GM23248 (cell line): ENCODE measurements at places on chromosomes 6 and 20. TPM values are rescaled to one million over a fixed set of nuclear protein-coding genes. Genes with fewer than 3 reads are reported as not detected.

Gene SLC22A1
- total RNA-seq, result not detected in 2 replicates

Gene SULF2
- total RNA-seq, result 5.6 and 10.5 TPM in 2 replicates

Gene SLC32A1
- not detected in 2 replicates for total RNA-seq

Gene UQCC2
- 11.4 and 31.7 TPM in 2 replicates for total RNA-seq

- H3K36me3 ChIP-seq, result no peaks in the 10 kb centered on the region
- no peaks in the 10 kb centered on the region for H3K4me1 ChIP-seq
- H3K27me3 ChIP-seq, result no peaks in the 10 kb centered on the region
- no peak for DNase-seq
Observed at GRCh38 chr6:160394654-160395035, 46.5 kb downstream of the SLC22A3 start.

GRCh38 chr20:42484790-42485375 lies 704.8 kb downstream of the PTPRT start:
- no peak overlapping the region for H3K27ac ChIP-seq
- H3K36me3 ChIP-seq, result no peaks in the 10 kb centered on the region
- no peak overlapping the region for H3K4me3 ChIP-seq

DNA sequence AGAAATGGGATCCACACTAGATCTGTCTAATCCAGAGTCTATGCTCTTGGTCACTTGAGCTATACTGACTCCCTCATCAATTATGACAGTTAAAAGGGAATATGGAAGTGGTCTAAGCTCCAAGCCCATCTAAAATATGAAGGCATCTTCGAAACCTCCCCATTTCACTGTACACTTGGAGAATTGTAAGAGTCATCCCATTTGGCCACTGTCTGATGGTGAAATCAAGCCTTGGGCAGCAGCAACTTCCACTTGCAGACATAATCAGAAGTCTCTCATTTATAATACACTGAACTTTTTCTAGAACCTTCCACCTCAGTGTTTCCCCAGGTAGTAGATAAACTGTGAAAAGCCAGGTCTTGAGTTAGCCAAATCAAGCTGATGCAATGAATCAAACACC lies 26.3 kb upstream of the UBR2 start:
- H3K4me3 ChIP-seq, result no peak overlapping the region
- H3K27me3 ChIP-seq, result no peaks in the 10 kb centered on the region
- no peak for DNase-seq
- no peaks in the 10 kb centered on the region for H3K36me3 ChIP-seq
- H3K27ac ChIP-seq, result no peak overlapping the region

DNA sequence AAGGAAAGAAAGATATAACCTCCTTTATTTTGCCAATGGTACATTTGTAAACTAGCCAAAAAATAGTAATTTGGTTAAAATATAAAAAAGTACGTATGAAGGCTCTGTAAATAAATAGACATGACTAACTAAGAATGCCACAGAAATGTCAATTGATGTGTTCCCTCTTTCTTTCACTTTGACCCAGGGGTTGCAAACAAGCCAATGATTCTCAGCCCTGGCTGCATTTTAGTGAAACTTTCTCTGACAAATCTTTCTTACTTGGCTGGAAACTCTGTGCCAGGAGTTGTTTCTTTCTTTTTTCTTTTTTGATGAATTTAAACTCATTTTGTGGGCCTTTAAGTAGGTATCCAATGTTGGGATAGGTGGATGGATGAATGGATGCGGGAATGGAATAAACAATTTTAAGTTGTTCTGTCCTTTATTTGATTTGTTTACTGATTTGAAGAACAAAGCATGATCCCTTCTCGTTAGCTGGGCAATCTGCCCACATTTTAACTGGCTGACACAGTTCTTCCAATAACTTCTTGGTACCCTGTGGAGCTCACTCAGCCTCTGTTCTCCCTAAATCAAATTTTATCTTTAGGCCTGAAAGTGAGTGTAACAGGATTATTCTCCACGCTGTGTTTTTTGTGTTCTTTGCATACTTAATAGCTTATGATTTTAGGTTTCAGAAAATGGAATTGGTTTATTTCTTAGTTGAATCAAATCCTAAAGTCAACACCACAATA lies 58.6 kb upstream of the GCLC start:
- H3K4me3 ChIP-seq, result no peak overlapping the region
- no peaks in the 10 kb centered on the region for H3K4me1 ChIP-seq
- H3K27me3 ChIP-seq, result no peaks in the 10 kb centered on the region
- H3K27ac ChIP-seq, result no peak overlapping the region
- peak; percentile 38 for DNase-seq
- no peaks in the 10 kb centered on the region for H3K36me3 ChIP-seq

- no peak overlapping the region for H3K27ac ChIP-seq
- no peak overlapping the region for H3K4me3 ChIP-seq
- H3K27me3 ChIP-seq, result no peaks in the 10 kb centered on the region
- H3K4me1 ChIP-seq, result peaks cover 31% of the 10 kb centered on the region
Observed at GRCh38 chr20:37994512-37994911, 38.7 kb downstream of the TTI1 start.

- no peak overlapping the region for H3K4me3 ChIP-seq
- no peak overlapping the region for H3K27ac ChIP-seq
- no peaks in the 10 kb centered on the region for H3K27me3 ChIP-seq
- no peaks in the 10 kb centered on the region for H3K36me3 ChIP-seq
Observed at GRCh38 chr6:73050706-73051105, 174.6 kb downstream of the KHDC1L start.

GRCh38 chr20:38601216-38602184 lies at the start of gene ARHGAP40:
TSS of gene ARHGAP40 (plus strand) at chr20:38601809.
- DNase-seq, result peak; percentile 44
- H3K36me3 ChIP-seq, result no peaks in the 10 kb centered on the region
- peaks cover 46% of the 10 kb centered on the region for H3K27me3 ChIP-seq
- peak within 1 kb of the TSS; percentile 44 for H3K4me3 ChIP-seq

DNA sequence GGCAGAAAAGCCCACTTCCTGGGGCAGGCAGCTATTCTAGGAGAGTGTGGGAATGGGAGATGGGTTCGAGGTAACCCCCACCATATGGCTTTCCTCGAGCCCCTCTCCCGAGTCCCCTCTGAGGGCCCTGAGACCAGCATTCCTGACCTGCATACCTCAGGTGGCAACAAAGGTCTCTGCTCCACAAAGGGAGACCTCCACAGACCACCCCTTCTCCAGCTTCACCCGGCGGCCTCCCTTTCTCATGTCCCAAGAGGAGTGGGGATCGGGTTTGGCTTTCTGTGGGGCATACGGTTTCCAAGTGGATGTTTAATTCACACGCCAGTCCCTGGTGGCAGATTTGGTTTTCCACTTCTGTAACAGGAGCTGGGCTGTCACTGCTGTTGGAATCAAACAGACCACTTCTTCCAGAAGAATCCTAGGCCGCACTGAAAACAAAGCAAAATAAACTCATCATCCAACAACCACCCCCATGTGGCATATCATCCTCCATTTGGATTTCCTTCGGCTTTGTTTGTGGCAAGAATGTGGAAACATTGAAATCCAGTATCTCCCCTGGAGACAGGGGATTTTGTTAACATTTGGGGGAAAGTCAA lies 83.2 kb downstream of the DLL1 start:
- H3K27me3 ChIP-seq, result no peaks in the 10 kb centered on the region
- DNase-seq, result no peak
- no peak overlapping the region for H3K27ac ChIP-seq
- no peaks in the 10 kb centered on the region for H3K36me3 ChIP-seq

- no peaks in the 10 kb centered on the region for H3K27me3 ChIP-seq
- no peak overlapping the region for H3K27ac ChIP-seq
- no peaks in the 10 kb centered on the region for H3K4me1 ChIP-seq
- no peaks in the 10 kb centered on the region for H3K36me3 ChIP-seq
Observed at GRCh38 chr20:17062712-17063111, 164.1 kb upstream of the PCSK2 start.

GRCh38 chr20:62631336-62632308 lies 10.7 kb upstream of the SLCO4A1 start:
- no peaks in the 10 kb centered on the region for H3K36me3 ChIP-seq
- H3K27me3 ChIP-seq, result peaks cover 24% of the 10 kb centered on the region
- H3K4me3 ChIP-seq, result no peak overlapping the region
- no peak overlapping the region for H3K27ac ChIP-seq
- DNase-seq, result no peak

DNA sequence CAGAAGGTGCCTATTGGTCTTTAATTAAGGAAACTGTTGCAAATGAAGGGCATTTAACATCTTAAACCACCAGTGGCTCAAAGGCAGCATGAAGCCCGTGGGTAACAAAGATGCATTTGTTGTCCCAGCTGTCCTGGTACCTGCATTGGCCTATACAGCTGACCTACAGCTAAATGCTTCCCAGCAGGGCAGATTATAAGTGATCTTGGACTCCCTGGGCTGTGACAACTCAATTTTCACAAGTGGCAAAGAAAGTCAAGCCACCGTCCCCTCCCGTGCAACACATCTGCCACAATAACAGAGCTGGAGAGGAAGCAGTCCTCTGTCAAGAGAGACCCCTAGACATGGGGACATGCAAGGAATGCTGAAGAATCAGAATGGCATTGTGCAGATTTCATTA lies 31.5 kb upstream of the EDN3 start:
- H3K27me3 ChIP-seq, result peaks cover 3% of the 10 kb centered on the region; the same call in 1 of the 2 replicates
- no peak overlapping the region for H3K4me3 ChIP-seq
- no peak overlapping the region for H3K27ac ChIP-seq

GRCh38 chr6:32196682-32197616 lies 4.5 kb upstream of the GPSM3 start:
- peak overlapping the region; percentile 97 for H3K27ac ChIP-seq
- peak overlapping the region; percentile 82 for H3K4me3 ChIP-seq
- peak; percentile 45 for DNase-seq
- H3K4me1 ChIP-seq, result peaks cover 25% of the 10 kb centered on the region
- H3K36me3 ChIP-seq, result no peaks in the 10 kb centered on the region
